ENCODE measurements at places on chromosomes 12 and 14.

GRCh38 chr12:123363390-123363739 is 1.3 kb downstream of the SBNO1 start:
- no peak for DNase-seq

DNA sequence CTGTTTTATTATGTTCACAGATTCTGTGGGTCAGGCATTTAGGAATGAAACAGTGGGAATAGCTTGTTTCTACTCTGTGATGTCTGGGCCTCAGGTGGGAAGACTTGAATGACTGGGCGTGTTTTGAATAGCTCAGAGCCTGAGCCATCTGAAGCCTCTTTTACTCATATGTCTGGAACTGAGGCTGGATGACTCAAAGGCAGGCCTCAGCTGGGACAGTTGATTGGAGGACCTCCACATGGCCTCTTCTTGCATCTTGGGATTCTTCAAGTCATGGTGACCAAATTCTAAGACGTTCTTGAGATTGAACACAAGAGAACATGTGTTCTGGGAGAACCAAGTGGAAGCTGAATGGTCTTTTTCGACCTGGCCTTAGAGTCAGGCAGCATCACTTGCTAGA is 45.8 kb upstream of the TBX3 start:
- peak; percentile 73 for DNase-seq

DNA sequence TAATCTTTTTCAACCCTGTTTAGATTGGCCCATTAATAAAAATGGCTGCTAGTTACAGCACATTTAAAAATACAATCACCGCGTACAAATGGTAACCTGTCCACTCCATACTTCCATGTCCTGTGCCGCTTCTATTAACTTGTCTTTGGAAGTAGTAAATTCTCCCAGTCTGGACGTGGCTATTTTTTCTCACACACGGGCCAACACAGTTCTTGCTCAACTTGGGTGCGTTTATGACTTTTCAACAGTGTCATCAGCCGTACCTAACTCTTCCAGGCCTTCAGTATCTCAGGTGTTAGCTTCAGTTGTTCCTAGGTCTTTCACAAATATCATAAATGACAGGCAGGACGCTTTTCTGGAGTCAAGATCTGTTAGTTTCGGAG is 475 bp upstream of the PCNX1 start:
- no peak for DNase-seq

DNA sequence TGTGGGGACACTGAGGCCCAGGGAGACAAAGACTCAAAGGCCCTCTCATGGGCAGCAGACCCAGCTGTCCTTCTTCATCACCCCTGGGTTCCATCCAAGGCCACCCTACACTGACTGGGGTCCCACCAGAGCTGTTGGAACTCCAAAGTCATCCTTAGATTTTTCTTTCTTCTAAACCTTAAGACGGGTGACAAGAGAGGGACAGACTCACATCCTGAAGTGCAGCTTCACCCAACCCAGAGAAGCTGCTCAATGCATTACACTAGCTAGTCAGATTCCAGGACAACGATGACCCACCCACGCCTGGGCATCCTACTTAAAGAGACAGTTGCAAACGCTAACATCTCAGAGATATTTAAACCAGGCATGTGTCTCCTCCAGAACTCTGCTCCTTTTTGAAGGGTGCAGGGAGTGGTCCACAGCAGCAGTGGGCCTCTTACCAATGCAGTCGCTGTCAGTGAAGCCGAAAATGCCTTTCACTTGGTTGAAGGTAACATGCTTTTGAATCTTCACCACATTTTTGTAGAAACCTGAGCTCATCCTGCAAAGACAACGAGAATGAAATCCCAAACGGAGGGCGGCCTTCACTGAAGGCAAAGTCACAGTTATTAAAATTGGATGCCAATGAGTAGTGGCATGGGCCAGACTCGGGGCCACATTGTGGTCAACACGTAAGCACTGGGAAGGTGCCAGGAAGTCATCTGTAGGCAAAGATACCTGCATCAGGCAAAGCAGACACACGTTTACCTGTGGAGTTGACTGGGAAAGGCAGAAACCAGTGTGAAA is 23.4 kb downstream of the SLC25A47 start:
- DNase-seq = no peak

- DNase-seq = no peak
Measured at GRCh38 chr14:99524091-99524661, 43.0 kb downstream of the CCNK start.

- DNase-seq = peak; percentile 62
Measured at GRCh38 chr14:93132472-93133065, 16.8 kb upstream of the ITPK1 start.

DNA sequence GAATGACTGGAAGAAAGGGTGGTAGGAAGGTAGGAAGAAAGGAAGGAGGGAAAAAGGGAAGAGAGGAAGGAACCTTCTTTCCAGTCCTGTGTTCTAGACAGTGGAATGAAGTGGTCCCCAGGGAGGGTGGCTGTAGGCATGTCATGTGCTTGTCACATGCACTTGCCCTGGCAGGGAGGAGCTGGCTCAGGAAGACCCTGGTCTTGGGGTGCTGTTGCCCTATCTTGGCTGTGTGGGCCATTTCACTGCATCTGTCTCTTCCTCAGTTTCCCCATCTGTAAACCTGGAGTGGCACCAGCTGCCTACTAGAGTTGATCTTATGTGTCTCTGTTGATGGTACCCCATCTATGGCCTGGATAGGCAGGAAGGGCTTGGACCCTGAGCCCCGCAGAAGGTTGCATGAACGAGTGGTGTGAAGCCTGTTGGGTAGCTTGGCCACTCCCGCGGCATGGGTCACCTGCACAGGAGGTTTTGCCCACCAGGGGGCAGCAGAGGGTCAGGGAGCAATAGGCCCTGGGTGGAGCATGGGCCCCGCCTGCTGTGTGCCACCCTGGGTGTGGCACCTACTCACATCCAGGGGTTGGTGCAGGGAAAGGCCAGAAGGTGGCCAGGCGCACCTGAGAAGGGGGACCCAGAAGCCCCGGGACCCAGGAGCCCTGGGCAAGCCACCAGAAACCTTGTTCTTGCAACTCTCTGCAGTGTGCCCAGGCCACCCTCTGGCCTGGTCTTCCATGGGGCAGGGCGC is 25.1 kb downstream of the MEG3 start:
- peak; percentile 42 for DNase-seq

- no peak for DNase-seq
Measured at GRCh38 chr12:5070090-5070489, 26.4 kb downstream of the KCNA5 start.

DNA sequence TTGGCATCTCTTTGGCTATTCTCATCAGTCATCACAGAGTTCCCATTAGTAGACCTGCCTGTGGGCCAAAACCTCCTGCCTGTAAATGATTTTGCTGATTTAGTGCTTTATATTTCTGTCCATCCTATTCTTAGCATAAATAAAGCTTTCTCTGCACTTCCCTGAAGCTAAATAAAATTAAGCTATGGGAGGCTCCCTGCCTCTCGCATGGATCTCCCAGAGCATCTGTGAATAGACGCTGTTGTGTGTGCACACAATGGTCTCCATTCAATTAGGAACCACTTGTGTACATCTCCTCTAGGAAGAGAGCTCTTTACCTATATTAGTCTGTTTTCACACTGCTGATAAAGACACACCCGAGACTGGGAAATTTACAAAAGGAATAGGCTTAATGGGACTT is 80.4 kb downstream of the PPFIBP1 start:
- no peak for DNase-seq

DNA sequence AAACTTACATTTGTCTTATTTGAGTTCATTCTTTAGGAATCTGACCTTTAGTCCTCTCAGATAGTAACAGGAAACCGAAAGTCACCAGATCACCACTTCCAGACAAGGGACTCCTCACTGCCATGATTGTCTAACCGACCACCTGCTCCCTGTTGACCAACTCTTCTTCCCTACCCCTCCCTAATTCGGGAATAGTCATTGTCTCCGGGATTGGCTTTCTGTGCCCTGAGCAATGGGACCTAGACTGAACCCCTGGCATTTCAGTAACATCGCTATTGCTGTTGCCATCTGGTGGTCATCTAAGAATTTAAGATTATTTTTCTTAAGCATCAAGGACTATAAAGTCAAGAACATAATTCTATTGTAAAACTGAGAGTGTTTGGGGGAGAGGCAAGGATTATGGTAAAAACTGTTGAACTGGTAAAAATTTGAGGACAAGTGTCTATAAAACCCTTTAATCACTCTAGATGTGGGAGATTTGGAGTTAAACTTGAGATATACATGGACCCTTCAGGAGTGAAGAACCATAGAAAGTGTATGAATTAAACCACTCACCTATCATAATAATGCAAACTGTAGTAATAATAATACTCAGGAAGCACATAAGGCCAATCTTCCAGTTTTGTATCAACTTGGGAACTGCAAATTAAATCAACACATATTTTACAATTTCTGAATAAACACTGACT is 6.3 kb downstream of the CLEC2A start:
- DNase-seq = peak; percentile 27

- DNase-seq = peak; percentile 34
Measured at GRCh38 chr12:121916719-121917118, 1.7 kb upstream of the CFAP251 start.

DNA sequence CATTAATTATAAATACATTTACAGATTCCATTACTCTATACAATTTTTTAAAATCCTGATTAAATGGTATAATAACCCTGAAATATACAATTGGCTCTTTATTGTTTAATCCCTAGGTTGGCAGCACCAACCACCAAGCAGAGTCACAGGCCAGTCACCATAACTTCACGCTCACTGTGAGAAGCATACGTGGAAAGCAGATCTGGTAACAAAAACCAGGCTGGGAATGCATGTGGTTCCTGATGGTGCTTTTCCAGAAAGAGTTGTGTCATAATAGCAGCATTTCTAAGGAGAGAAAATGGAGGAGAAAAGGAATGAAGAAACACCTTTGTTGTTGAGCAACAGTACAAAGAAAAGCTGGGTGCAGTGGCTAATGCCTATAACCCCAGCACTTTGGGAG is 66.1 kb downstream of the SIX6 start:
- DNase-seq = no peak

DNA sequence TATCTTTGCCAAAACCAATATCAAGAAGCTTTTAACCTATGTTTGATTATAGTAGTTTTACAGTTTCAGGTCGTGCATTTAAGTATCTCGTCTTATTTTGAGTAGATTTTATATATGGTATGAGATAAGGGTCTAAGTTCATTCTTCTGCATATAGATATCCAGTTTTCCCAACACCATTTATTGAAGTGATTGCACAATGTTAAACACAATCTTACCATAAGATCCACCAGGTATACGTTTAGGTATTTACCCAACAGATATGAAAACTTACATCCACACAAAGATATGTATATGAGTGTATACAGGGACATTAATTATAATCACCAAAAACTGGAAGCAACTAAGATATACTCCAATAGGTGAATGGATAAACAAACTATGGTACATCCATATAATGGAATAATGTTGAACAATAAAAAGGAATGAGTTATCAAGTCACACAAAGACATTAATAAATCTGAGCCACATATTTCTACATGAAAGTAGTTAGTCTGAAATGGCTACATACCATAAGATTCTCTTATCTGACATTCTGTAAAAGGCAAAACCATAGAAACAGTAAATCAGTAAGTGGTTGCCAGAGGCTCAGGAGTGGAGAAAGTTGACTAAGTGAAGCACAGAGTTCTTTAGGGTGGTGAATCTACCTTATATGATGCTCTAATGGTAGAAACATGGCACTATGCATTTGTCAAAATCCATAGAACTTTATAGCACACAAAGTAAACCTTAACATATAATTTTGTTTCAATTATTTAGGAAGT is 222.6 kb downstream of the NUAK1 start:
- DNase-seq = no peak

- peak; percentile 59 for DNase-seq
Measured at GRCh38 chr12:58540480-58541299, 379.6 kb downstream of the LRIG3 start.

DNA sequence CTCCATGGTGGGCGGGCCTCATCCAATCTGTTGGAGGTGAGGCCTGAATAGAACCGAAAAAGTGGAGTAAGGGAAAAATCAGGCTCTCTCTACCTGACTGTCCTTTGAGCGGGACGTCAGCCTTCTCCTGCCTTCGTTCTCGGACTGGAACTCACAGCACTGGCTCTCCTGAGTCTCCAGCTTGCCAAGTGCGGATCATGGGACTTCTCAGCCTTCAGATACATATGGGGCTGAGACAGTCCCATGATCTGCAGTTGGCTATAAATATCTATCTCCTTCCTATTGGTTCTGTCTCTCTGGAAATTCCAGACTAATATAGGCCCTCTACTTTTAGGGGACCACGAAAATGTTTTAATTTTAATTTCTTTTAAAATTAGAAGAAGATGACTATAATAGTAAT is 29.7 kb upstream of the PLEK2 start:
- DNase-seq = no peak

- no peak for DNase-seq
Measured at GRCh38 chr12:51972849-51973273, 21.4 kb downstream of the ACVR1B start.

DNA sequence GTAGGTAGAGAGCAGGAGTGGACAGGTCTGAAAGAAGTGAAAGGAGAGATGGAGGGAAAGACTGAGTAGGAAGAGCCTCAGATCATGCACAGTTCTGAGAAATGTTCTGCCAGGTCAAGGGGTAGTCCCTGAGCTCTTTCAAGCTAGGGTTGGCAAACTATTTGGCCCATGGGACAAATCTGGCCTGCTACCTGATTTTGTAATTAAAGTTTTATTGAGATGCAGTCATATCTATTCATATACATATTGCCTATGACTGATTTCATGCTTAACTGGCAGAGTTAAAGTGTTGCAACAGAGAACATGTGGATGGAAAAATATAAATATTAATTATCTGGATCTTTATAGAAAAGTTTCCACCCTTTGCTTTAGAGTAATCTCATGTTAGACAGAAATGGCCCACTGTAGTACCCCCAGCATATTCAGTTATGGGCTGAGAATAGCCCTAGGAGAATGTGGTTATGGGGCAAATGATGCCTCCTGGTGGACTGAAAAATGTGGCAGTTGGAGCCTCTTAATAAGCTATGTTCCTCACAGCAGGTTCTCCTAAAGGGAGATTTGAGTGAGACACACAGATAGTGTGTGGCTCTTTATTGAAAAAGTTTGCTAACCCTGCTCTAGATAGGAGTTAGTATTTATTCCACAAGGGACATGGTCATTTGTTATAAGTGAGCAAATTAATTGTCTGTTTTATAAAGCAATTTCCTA is 476.9 kb downstream of the LRIG3 start:
- no peak for DNase-seq

Data from AG08396 (cell line).